ENCODE measurements at places on chromosomes 1 and 21. TPM values are rescaled to one million over a fixed set of nuclear protein-coding genes. Genes with fewer than 3 reads are reported as not detected.

HENMT1 gene
- polyA plus RNA-seq, result 4.7 TPM

DNA sequence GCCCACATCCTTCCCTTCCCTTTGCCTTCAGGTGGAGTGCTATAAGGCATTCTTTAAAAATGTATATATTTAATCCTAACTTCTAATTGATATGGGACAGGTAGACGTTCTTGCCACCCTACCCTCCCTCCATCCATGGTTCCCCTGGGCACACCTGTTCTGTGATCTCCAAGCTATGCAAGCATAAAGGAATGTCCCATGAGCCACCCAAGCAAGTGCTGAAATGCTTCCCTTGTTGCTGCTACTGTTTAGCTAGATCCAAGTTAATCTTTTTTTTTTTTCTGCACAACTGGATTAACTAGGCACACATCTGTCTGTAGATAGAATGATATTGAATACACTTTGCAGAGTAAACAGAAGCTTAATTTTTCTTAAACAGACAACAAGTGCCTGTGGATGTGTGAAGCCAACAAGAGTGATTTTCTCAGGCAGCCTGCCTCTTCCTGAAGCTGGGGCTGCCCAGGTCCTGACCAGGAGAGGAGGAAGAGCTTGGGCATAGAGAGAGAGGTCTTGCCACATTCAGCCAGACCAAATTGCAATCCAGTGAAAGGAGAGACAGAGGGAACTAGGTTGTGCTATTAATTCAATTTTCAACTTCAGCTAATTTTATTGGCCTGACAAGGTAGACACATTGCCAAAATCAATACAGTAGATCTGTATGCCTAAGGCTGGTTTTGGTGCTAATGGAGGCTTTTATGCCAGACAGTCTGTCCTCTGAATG lies 28.2 kb upstream of the ATP1B1 start:
- no peak for DNase-seq

SLC1A7 gene
- 0.10 TPM for polyA plus RNA-seq

- peak; percentile 5 for DNase-seq
Measured at GRCh38 chr1:165143437-165144065, 213.0 kb downstream of the LMX1A start.

DNA sequence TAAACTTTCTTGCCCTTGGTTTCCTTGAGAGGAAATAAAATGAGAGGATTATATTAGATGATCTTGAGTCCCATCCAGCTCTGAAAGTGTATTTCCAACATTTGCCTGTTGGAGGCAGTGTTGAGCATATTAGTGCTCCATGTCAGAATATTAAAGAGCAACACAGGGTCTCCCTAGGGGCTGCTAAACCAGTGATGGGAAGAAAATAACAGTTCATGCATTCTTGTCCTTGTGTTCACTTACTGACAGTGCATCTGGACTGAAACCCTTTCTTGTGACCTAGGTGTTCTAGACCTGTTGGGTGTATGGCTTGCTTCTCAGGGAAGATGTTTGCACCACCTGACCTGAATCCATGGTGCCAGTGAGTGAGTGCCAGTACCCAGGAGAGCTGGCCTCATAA lies 124.7 kb upstream of the KIAA0040 start:
- peak; percentile 49 for DNase-seq

DNA sequence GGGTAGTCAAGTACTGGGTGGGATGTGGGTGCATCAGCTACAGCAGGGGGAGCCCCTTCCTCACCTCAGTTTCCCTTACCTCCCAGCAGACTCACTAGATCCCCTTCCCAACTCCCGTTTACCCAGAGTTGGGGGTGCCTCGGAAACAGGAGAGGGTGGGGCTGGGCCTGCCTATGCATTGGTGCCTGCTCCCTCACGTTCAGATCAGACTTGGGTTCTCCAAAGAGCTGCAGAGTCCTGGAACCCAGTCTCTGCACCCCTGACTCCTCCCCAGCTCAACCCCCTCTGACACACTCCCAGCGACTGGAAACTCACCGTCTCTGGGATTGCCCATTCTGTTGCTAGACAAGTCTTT lies 6.0 kb downstream of the FOXO6 start:
- DNase-seq, result no peak

GRCh38 chr1:158675563-158676323 lies 10.8 kb downstream of the SPTA1 start:
- no peak for DNase-seq

- DNase-seq, result no peak
Measured at GRCh38 chr21:32812035-32812434, 40.5 kb upstream of the PAXBP1 start.

GJA5 gene
- polyA plus RNA-seq, result not detected

DNA sequence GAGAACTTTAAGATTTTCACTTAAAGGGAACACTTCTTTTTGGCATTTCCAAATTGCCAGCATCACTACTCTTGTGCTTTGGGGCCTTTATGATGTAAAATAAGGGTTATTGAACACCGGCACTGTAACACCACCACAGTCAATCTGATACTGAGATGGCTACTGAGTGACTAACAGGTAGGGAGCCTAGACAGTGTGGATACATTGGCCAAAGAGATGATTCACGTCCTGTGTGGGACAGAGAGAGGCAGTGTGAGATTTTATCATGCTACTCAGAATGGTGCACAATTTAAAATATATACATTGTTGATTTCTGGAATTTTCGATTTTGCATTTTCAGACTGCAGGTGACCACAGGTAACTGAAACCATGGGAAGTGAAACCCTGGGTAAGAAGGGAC lies 261.6 kb downstream of the SPATA17 start:
- no peak for DNase-seq

DNA sequence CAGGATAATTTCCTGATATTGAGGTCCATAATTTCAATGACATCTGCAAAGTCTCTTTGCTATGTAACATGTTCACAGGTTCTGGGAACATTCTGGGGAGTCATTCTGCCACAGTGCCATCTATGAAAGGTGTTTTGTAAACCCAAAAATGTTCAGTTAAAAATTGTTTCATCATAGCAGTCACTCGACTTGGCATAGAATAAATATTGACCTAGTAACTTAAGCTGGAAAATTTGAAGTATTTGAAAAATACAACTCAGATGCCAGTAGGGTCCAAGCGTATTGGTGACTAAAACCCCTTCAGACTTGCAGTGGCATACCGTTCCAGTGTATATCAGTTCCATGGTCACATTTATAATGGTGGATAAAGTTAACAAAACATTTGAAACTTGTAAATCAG lies 6.8 kb downstream of the DESI2 start:
- no peak for DNase-seq

EDEM3 gene
- 4.3 TPM for polyA plus RNA-seq

GRCh38 chr1:187033693-187034390 lies 205.1 kb downstream of the PLA2G4A start:
- DNase-seq, result no peak

PADI1 gene
- polyA plus RNA-seq, result not detected

DNA sequence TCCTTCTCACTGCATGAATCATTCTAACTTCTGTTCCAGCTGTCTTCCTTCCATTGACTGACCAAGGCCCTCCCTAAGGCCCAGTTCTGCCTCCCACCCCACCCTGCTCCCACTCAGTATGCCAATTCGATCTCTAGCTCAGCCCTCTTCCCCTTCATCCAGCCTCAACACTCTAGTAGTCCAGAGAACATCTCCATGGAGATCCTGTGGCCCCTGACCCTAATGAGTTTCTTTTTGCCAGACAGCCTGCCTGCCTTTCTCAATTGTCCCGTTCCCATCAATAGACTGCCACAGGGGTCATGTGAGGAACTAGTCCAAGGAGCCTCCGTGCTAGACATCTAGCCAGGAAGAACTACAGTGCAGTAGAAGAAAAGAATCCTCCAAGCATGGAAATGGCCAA lies 26.4 kb downstream of the RRAGC start:
- no peak for DNase-seq

GRCh38 chr1:212366901-212367300 lies 47.8 kb downstream of the PACC1 start:
- no peak for DNase-seq

LRRC38 gene
- not detected for polyA plus RNA-seq

DNA sequence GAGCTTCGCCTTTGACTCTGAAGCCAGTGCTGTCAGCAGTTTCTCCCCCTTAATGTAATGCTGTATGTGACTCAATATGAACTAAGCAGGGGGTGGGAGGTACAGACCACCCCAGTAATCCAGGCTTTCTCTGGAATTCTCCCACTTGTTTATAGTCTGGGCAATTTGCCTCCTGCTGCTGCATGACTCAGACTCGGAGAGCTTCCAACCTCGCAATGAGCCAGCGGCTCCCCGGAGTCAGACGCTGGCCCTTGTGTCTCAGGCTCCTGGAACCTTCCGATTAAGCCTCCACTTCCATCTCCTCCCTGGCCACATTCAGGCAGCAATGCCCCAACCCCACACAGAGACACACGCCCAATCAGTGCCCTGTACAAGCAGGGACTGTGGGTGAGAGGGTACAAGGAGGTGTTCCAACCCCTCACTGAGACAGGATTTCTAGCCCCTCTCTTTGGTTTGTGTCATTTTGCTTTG lies 471.7 kb upstream of the VAMP3 start:
- no peak for DNase-seq

GRCh38 chr1:32742199-32742947 lies 39.8 kb upstream of the SYNC start:
- DNase-seq, result no peak

DNA sequence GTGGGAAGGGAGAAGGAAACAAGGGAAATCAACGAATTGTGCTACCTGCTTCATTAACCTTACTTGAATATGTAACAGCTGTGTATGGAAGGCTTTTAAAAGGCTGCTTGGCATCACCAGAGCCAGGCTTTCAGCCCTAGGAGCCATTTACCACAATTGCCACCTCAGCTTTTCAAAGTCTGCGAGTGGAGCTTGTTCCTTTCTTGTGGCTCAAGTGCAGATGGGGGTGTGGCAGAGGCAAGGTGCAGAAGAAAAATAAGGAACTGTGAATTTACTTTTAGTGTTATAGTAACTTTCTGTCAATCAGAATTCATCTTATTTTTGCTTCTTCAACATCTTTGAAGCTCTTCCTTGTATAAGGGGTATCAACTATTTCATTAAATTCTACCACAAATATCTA lies 17.6 kb downstream of the CLCA2 start:
- no peak for DNase-seq

DNA sequence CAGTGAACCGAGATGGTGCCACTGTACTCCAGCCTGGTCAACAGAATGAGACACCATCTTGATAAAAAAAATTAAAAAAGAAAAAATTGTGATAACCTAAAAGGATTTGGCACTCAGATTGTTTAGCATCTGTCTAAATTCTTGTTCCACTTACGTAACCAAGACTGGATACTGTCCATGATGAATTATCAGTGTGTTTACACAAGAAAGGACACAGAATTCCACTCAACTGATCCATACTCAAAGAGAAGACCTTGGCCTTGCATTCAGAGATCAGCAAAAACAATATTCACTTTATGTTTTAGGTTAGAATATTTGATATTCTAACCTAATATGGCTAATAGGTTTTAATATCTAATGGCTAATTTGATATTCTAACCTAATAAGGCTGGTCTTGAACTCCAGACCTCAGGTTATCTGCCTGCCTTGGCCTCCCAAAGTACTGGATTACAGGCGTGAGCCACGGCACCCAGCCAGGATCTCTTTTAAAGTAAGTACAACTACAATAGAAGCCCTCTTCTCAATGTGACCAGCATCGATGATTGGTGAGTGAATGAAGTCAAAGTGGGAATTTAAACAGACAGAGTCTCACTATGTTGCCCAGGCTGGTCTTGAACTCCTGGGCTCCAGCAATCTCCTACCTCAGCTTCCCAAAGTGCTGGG lies 43.1 kb upstream of the COX20 start:
- DNase-seq, result no peak

- no peak for DNase-seq
Measured at GRCh38 chr1:200150721-200151120, 123.2 kb downstream of the NR5A2 start.

DNA sequence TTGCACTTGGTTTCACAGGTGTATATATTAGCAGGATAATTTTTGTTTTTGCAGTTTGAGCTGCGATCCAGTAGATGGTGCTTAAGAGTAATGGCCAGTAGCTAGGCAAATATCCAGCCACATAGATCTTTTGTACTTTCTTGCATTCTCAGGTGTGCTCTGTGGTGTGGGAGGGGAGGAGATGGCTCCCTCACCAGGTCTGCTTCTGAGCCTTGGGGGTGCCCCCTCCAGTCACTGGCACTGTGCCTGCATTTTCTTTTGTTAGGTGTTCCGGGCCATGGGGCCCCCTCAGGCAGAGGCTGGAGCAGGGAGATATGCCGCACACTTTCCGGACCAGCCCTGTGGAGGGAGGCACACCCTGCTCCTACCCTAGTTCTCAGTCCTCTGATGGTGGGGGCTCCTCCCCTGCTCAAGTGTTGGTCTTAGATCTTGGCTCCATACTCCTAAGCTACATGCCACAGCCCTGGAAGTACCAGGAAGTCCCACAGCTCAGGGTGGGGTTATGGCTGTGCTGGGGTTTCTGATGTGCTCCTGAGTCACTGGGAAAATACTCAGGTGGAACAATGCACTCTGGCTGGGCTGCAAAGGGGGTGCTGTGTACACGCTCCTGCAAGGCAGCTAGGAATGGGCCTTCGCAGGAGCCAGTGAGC lies 197.6 kb upstream of the DMRTA2 start:
- no peak for DNase-seq

- DNase-seq, result no peak
Measured at GRCh38 chr1:36109041-36109679, 15.9 kb downstream of the COL8A2 start.

- no peak for DNase-seq
Measured at GRCh38 chr1:99535470-99536164, 110.3 kb upstream of the PALMD start.

ZNF644 gene
- 15.7 TPM for polyA plus RNA-seq

- DNase-seq, result no peak
Measured at GRCh38 chr21:31684918-31685317, 25.4 kb downstream of the SOD1 start.

DNA sequence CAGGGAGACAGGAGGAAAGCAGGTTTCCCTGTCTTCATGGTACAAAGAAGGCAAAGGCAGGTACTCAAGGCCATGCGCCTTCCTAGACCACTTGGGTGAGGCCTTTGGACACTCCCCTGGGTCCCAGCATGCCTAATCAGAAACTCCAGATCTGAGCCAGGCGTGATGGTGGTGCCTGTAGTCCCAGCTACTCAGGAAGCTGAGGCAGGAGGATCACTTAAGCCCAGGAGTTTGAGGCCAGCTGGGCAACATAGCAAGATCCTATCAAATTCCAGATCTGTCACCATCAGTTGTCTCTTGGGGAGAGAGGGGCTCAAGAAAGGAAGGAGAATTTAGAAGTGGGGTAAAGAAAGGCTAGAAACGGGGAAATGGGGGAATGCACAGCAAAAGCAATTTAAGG lies 96.3 kb upstream of the SLC25A33 start:
- DNase-seq, result no peak

DNA sequence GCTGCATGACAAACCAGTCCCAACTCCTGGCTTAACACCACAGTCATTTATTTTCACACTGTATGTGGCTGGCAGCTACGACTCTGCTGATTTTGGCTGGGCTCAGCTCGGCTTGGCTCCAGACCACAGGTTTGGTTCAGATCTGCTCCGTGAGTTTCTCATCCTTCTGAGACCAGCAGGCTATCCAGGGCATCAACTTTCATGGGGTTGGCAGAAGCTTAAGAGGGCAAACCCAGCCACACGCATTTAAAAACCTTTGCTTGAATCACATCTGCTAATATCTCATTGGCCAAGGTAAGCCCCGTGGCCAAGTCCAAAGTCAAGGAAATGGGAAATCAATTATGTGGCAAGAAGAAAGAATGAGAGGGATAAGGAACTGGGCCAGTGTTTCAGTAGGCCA lies 574.2 kb downstream of the MATN1 start:
- DNase-seq, result no peak
